Stimulated activated CD8-positive, alpha-beta memory T cell treated with anti-CD3 and anti-CD28 coated beads, Interleukin-4, amount 100 ng/mL, for 4 hours (primary cell): ENCODE measurements at places on chromosomes 4 and X.
A peak's percentile ranks its signal among the peaks of the same experiment; 100 is the strongest.

DNA sequence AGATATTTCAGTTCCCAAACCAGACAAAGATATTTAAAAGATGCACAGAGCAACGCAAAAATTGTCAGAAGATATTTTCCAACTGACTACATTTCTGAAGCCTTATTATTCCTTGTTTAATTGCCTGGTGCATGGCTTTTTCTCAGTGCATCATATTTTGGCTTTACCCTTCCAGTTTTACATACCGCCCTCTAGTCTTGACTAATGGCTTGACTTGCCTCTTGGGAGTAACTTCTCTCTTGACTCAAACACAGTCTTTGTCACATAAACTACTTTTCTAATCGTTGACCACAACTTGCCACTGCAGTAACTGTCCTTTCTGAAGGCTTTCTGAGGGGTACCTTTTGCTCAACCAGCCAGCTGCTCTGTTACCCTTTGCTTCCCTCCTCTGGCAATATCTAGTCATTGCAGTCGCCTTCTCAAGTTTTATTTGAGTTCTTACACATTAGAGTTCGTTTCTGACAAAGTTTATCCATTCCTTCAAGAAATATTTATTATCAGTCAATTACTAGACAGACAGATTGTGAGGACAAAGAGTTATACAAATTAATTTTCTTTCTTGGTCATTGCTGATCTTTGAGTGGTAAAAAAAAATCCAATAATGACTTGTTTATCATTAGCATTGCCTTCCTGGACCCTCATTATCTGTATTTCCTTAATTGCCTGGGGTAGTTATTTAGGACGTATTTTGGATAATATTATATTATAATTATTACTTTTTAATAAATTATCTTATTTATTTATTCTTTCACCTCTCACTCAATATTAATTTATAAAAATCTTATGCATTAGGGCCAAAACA is 506.9 kb upstream of the PCDH10 start:
- DNase-seq, result no peak

- peak; percentile 42 for DNase-seq
Observed at GRCh38 chrX:10014462-10015354, 47.5 kb downstream of the CLDN34 start.

DNA sequence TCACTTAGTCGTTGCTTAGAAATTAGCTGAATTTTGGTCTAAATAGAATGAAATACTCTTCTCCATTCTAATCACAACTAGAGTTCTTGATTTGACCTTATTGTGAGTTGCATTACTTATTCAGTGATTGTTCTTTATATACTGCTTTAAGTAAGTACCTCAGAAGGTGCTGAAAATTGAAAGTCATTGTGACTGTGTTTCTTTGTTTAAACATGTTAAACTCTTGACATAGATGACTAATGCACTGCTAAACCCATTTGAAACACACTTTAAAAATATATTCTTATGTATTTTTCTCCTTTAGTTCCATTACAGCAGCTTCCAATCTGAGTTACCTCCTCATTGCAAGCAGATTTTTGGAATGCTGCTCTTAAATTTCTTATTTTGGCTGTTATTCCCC is 9.1 kb downstream of the TSPAN7 start:
- no peak for DNase-seq

DNA sequence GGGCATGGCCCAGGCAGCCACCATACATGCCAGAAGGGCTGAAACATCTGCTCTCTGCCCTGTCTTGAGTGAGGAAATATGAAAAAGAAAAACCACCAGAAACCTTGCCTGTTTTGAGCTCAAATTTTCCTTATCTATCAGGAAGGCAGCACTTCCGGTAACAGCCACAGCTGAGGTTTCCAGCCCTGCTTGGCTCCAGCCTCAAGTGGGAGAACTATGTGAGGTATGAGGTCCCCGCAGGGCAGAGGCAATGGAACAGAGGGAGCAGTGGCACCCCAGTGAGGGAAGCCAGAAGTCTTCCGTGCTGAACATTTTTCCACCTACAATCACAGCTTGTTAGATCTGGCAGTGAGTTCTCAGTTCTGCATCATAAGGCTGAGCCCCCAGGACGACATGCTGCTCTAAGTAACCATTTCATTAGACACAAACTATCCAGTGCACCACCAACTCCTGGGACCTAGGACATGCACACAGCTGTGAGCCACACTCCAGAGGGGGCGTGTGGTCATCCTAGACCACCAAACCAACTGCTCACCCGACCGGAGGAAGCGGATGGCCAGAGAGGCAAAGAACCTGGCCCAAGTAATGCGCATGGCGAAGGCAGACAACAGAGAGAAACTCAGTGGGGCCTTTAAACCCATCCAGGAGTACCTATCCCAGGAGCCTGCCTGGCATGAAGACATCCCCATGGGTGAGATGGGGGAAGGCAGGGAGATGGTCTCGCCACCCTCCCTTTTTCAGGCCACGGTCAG is 22.6 kb downstream of the WDR1 start:
- DNase-seq, result no peak

GRCh38 chrX:66018585-66019309 is 21.1 kb downstream of the VSIG4 start:
- DNase-seq, result no peak

DNA sequence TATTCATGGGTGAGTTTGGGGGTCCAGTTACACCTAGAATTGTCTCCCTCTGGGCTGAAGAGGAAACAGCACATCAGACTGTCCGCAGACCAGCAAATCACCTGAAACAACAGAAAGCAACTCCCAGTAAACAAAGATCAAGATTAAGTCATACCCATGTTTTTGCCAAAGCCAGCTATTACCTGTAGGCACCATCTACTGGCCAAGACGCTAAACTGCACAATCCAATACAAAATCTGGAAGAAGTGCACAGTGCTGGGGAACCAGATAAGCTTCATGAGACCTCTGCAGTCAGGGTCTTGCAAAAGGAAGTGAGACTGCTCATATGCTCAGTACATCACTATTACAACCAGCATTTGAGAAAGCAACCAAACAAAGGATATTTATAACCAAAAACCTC is 157.5 kb upstream of the ITM2A start:
- DNase-seq, result no peak

DNA sequence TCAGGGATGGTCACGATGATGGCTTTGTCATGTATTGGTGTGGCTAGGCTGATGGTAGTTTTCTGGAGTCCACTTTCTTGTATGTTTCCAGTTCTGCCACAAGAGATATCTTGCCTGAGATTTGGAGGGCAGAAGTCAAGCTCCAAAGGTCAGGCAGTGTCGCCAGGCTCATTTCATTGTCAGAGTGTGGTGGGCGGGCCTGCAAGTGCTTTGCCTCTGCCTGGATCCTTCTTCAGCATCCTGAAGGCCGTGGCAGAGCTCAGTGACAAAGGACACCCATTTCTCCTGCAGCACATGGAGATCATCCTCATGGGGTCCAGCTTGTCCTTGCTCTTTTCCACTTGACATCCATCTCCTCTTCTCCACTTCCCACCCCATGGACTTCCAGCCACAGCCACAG is 139.7 kb downstream of the SMIM20 start:
- no peak for DNase-seq

GRCh38 chrX:9383655-9384054 is 81.2 kb upstream of the TBL1X start:
- DNase-seq, result no peak

DNA sequence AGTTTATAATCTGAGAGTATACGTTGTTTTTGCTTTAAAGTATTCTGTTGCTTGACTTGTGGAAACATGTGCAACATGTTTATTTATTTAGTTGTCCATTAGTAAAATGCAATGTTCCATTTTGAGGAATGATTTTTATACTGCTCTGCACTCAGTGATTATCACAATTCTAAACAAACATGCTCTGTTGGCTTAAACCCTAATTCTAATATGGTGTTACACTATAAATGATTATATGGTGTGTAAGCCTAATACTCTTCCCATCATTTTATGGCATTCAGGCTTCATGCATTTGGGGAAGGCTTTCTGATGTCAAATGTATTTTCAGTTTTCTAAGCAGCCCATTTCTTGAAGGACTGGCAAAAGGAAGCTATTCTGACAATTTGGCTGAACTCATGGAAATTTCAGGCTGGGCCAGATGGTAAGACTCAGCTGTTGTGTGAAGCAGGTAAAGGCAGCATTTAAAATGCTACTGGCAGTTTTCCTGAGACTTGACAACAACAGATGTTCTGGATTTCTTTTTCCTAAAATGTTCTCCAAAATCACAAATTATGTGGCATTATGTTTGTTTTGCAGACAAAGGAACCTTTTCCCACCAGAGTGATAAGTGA is 336.7 kb upstream of the GNPDA2 start:
- DNase-seq, result no peak

- no peak for DNase-seq
Observed at GRCh38 chr4:27191592-27191991, 331.0 kb downstream of the STIM2 start.

DNA sequence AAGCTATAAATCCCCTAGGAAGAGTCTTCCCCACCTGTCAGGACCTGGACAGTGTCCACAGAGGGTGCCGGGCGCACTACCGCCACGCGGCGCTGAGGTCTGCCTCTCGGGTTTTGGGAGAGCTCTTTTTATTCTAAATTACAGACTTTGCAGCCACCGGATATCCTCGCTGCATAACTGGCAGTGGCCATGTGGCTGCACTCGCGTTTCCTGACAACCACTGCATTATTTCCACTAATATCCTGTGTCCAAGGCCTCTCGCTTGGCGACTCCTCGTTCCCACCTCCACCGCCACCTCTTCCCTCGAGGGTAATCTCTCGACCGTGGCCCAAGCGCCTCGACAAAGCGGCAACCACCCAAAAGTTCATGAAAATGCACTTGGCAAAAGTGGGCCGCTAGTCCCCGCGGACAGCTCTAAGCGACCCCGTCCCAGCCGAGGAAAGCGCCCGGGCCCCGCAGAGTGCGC is 512 bp upstream of the TMEM131L start:
- no peak for DNase-seq

- no peak for DNase-seq
Observed at GRCh38 chr4:5373327-5373726, 322.0 kb downstream of the STK32B start.

DNA sequence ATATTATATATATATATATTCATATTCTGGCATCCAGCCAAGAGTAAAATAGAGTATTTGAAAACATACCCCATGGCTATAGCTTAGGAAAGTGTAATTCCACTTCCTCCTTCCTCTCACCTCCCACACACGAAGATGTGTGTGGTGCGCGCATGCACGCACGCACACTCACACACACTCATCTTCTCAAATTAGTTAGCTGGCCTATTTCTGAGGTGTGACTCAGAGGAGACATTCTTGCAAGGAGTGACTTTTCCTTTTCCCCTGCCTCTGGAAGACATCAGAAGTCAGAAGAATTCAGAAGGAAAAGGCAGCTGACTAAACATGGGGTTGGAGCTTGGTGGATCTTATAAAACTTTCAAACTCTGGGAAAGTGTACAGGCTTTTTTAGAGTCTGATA is 8.8 kb downstream of the ENPEP start:
- DNase-seq, result no peak

DNA sequence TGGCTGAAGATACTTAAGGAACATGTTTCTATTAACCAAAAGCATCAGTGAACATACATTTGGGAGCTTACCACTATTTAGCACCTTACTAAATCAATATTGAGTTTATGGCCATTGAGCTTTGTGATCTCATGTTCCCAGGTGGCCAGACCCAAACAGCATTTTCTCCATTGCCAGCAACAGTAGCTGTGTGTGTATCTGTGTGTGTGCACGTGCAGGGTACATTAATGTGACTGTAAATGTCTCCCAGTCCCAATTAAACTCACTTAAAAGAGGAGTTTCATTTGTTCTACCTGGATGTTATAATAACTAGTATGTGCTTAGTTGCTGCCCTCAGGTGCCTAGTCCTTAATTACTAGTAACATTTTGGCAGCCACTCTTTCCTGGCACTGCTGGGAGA is 282.4 kb downstream of the NR3C2 start:
- no peak for DNase-seq

DNA sequence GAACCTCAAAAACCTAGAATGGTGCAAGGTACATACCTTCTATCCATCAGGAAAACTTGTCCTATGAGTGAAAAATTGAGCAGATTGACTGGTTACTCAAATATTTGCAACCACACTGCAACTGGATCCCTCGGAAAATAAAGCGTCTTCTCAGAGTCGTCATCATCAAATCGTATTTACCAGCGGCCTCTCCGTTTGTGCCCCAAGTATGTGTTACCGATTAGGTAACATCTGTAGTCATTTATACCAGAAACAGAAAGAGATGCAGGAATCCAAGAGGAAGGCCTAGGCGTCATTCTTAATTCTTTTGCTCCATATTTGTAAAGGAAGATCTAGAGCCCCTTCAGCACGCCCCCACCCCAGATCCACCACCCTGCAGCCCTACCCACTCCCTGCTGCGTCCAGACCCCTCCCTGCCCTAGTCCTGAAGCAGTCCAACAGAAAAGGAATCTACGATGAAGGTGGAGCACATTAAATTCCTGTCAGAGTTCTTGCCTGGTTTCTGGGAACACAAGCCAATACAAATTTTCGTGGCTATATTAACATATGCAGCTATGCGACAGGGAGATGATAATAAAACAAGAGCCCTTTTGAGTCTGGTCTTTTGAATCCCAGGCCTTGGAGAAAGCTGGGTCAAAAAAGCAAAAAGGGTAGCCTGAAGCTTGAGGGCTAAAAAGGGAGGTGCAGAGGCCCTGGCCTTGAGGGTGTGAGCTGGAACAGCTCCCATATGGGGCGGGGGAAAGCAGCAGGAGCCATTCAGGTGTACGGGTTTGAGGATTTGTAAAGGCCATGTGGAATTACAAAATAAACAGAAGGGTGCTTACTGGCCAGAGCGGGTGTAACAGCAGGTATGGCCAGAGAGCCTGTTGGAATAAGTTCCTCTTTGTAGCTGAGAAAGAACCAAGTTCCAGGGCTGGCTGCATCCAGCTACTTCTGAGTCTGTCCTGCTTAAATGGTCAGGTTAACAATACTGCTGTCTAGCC is 77.0 kb downstream of the ZNF827 start:
- DNase-seq, result no peak

DNA sequence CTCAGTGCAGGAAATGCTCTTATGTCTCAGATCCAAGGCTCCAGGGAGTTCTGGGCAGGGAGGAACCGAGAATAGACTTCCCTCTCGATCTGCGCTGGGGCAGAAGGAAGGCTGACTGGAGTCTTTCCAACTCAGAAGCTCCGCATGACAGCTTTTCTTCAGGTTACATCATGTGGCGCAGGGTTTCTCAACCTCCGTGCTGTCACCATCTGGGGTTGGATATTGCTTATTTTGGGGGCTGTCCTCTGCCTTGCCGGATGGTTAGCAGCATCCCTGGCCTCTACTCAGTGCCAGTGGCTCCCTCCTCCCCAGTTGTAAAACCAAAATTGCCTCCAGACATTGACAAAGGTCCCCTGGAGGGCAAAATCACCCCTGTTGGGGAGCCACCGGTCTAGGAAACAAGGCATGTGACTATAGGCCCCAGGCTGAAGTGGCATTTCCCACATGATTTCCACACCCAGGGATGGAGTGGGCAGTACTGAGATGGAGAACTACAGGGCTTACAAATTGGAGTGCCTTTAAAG is 21.4 kb downstream of the REELD1 start:
- no peak for DNase-seq

DNA sequence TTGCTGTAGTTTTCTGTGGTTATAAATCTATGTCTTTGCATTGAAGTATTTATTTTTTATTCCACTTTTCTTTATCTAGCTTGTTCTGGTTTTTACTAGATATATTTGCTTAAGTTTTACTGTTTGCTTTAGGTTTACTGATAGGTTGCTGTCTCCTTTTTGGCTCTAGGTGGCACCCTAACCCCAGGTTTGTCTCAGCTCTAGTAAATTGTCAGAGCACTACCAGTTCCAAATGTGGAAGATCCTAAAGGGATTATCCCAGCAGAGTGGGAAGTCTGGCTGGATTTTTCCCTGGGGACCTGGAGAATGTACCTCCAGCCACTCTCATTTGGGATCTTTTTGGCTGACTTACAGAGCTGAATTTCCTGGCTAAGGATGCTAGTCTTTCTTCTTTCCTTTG is 106.1 kb downstream of the PBDC1 start:
- no peak for DNase-seq
